ENCODE measurements at places on chromosomes 3 and 15. TPM values are rescaled to one million over a fixed set of nuclear protein-coding genes. Genes with fewer than 3 reads are reported as not detected.

DNA sequence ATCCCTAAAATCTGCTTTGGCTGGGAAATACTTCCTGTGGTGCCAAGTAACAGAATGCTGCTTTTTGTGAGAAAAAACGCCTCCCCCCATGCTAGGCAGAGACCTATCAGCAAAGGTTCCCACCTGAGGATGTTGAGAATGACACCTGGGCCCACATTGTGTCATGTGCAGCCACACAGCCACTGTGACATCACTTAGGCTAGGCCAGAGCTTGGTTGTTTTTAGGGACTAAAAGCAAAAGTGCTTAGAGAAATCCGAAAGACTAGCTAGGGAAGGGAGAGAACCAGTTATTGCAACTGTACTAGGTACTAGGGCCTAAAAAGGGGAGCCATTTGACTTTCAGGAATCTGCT, 6.2 kb downstream of the ZDHHC3 start:
- peaks cover 7% of the 10 kb centered on the region for H3K36me3 ChIP-seq
- H3K27me3 ChIP-seq, result no peaks in the 10 kb centered on the region
- no peak overlapping the region for H3K4me3 ChIP-seq
- DNase-seq, result no peak
- H3K4me1 ChIP-seq, result peaks cover 43% of the 10 kb centered on the region
- H3K27ac ChIP-seq, result no peak overlapping the region

Gene GNB4
- polyA plus RNA-seq, result 17.7 TPM

DNA sequence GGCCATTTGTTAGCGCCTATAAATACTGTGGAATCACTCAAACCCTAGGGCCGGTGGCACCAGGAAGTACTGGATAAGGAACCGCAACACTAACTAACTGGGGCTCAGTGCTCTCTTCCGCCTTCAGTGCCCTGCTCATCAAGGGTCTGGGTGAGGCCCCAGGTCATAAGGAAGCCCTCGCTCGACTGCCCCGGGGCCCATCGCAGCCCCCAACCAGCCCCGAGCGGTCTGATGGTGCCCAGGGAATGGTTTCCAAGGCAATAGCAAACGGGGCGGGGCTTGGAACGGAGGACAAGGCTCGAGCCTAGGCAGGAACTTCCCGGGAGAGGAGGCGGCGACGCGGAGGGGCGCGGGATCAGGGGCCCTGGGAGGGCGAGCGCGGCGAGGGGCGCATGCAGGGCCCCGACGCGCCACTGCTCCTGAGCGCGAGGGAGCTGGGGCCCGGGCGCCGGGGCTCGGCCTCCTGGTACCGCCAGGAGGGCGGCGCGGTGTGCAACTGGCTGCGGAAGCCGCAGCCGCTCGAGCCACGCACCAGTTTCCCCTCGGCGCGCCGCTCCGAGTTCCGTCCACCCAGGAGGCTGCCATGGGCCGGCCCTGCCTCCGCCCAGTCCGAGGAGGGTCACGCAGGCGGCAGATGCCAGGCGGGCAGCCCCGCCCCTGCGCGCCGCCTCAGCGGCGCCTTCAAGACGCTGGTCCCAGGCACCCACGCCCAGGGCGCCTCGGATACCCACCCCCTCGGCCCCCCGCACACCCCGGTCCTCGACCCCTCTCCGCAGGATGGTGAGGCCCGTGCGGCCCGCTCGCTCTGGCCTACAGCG, at the start of gene TTLL3:
TTLL3 (plus strand) TSS at position 648 of the 818 bp plus-strand sequence. CDS start 400 bp downstream, outside the sequence.
- peaks cover 23% of the 10 kb centered on the region for H3K4me1 ChIP-seq
- H3K27me3 ChIP-seq, result no peaks in the 10 kb centered on the region
- H3K4me3 ChIP-seq, result peak within 1 kb of the TSS; percentile 59
- H3K27ac ChIP-seq, result peak within 1 kb of the TSS; percentile 92

Gene NRROS
- polyA plus RNA-seq, result 2.1 TPM

DNA sequence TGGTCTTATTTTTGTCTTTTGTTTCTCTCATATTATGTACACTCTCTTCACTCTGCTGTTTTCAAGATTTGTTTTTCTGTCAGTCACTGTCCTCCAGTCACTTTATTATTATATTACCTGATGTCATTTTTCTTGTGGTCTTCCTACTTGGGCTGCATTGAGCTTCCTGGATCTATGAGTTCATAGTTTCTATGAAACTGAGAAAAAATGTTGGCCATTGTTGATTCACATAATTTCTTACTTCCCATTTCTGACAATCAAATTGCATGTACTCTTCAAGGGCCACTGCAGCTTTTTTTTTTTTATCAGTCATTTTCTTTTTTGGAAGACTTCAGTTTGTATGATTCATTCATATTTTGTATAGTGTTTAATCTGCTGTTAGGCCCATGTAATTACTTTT, 1180.6 kb upstream of the GBE1 start:
- no peak for DNase-seq
- H3K4me1 ChIP-seq, result no peaks in the 10 kb centered on the region

Gene NLGN1
- polyA plus RNA-seq, result 3.6 TPM

DNA sequence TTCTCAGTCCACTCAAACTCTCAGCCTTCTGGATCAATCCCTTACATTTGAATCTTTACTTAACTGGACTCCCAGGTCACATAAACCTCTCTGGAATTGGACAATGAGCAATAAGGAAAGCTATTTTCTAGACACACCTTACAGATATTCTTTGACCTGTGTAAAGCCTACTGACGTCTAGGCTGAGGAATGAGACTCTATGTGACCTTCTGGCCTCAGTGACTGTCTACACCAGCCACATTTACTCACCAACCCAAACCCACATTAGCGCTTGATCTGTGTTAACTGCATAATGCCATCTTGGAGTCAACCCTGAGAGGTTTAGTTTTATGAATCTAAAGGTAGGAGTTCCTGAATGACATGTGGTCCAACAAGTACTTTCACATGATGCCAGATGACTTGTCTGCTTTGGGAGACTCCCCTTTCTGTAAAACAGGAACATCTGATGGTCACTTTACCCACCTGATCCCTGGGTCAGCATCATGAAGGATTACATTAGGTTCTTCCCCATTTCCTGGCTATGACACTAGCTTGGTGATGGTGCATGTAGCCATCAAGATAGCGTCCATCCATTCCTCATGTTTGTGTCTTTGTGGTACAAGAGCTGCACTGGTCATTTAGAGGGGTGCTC, 11.4 kb upstream of the COMMD2 start:
- no peak overlapping the region for H3K4me3 ChIP-seq
- no peak overlapping the region for H3K27ac ChIP-seq
- H3K27me3 ChIP-seq, result peaks cover 38% of the 10 kb centered on the region

GRCh38 chr3:187821616-187822317, 76.5 kb upstream of the BCL6 start:
- no peak overlapping the region for H3K4me3 ChIP-seq
- no peak for DNase-seq
- no peaks in the 10 kb centered on the region for H3K4me1 ChIP-seq
- no peaks in the 10 kb centered on the region for H3K36me3 ChIP-seq
- H3K27ac ChIP-seq, result no peak overlapping the region

DNA sequence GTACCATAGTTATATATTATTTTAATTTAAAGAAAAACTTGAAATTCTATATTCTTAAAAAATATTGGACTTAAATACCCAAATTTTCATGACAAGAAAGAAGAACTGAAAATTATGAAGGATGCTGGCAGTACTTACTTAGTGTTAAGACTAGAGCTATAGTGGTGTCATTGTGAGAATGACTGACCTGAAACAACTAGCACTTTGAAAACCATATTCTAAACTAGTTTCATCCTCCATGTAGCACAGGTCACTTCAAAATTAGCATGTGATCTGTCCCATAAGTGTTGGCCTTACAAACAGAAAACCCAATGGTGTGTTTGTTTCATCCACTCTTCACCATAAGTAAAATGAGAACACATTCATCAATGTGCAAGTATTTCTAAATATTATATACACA, 208.6 kb downstream of the ZIC4 start:
- no peak overlapping the region for H3K27ac ChIP-seq
- H3K4me1 ChIP-seq, result no peaks in the 10 kb centered on the region
- H3K36me3 ChIP-seq, result no peaks in the 10 kb centered on the region
- no peaks in the 10 kb centered on the region for H3K27me3 ChIP-seq
- H3K4me3 ChIP-seq, result no peak overlapping the region

Data from large intestine (tissue), 12 donors.